ENCODE measurements at places on chromosomes 7 and 10. TPM values are rescaled to one million over a fixed set of nuclear protein-coding genes. Genes with fewer than 3 reads are reported as not detected.

The HYAL4 gene
- total RNA-seq = 3.3 TPM

The CFAP69 gene
- total RNA-seq = not detected

The ATOH7 gene
- not detected for total RNA-seq

The NEUROD6 gene
- total RNA-seq = not detected

The MALRD1 gene
- total RNA-seq = not detected

The MEIG1 gene
- total RNA-seq = not detected

GRCh38 chr7:14691597-14692203, 210.9 kb downstream of the DGKB start:
- DNase-seq = peak; percentile 14

GRCh38 chr7:97298561-97298960, 181.1 kb downstream of the SDHAF3 start:
- DNase-seq = no peak

- DNase-seq = peak; percentile 71
Measured at GRCh38 chr10:100997360-100998182, 2.0 kb upstream of the LZTS2 start.

DNA sequence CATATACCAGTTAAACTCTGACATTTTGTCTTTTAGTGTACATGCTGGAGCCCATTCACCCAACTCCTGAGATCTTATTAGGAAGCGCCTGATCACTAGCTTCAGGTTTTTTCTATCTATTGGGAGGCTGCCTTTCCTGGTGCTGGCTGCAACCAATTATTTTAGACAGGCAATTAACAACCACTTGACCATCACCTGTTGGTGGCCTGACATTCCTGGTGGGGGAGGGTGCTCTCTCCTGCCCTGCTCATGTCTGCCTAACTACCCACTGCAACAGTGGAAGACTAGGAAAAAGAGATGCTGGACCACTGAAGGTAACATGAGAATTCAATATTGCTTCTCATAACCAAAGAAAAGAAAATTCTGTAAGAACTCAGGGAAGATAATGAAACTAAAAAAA, 190.3 kb upstream of the GRM3 start:
- DNase-seq = no peak

DNA sequence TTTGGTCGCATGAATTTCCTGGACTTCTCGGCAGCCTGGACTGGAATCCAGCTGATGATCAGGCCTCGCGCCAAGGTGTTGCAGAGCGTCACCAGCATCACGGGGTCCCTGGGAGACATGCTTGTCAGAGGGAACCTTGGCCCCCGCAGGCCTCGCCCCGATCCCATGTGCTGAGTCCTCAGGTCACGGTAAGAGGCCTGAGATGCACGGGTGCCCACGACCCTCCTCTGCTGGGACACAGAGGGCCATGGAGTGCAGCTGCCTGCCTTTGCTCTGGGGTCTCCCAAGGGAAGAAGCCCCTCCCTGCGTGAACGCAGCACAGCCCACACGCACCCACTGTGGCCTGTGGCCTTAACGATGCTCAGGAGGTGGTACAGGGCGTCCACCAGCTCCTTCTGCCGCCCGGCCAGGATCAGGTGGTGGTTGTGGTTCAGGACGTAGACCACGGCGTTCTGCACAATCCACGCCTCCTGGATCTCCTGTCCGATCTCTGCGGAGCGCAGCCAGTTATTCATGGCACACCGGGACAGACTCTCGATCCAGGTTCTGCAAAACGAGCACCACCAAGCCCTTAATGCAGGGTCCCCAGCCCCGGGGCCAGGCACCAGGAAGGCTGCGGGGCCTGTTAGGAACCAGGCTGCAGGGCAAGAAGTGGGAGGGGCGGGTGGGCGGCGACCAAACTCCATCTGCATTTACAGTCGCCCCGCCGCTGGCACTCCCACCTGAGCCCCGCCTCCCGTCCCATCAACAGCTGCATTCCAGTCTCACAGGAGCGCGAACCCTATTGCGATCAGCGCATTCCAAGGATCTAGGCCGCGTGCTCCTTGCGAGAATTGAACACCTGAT, 29.4 kb downstream of the CFAP46 start:
- no peak for DNase-seq

- DNase-seq = no peak
Measured at GRCh38 chr10:122688293-122688989, 11.2 kb downstream of the C10orf120 start.

GRCh38 chr7:155291045-155291530, 6.6 kb upstream of the INSIG1 start:
- DNase-seq = no peak

GRCh38 chr7:77548206-77548605, 11.1 kb downstream of the PTPN12 start:
- DNase-seq = no peak

DNA sequence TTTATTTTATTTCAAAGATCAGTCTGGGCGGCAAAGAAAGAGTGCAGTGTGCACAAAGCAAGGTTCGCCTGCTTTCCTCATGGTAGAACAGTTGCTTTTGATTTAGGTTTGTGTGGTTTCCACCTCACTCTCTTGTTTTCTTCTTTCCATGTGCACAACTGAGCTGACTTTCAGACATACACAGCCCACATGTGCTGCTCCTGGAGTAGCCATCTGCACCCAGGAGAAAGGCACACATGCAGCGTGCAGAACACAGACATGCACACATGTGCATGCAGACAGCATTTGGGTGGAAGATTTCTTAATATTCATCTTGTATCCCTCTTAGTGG, 302.1 kb downstream of the FZD1 start:
- no peak for DNase-seq

DNA sequence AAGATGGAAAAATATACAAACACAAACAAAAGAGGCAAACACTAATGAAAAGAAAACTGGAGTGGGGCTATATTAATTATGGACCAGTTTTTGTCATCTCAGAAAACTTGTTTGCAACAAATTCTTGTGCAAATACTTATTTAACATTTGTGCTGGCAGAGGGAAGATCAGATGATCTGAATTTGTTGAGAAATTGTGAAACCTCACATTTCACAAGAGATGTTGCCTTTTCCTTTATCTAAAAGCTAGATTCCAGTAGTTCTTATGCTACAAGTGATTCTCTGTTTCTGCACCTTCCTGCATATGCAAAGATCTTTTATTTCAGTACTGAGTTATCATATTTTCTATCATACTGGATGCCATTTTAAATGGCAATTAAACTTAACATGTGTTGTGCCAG, 320.7 kb downstream of the SUGCT start:
- no peak for DNase-seq

DNA sequence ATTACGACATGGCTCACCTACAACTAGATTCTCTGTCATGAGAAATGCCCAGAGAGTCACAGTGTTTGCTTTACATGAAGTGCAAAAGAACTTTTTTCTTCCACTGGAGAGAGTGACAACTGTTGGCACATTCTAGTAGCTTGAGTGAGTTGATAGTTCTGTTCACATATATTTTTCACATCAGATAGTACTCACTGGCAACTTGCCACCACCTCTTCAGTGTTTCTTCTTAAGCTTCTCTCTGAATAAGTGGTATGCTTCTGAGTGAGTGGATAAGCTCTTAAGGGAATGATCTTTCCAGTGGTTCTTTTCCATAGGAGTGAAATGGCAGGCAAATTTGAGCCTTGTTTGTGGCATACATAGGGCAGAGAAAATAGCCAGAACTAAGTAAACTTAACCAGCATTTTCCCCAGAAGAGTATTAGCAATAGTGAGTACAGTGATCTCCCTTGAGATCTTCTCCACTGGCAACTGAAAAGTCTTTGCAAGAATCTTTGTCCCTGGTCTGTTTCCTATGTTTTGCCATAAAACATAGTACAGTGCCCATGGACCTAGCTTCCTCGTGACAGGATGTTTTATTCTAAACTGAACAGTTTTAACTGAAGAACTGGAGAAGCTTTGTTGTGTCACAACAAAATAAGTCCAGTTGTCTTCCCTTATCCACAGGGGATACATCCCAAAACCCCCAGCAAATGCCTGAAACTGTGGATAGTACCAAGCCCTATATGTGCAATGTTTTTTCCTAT, 125.4 kb upstream of the CDK13 start:
- no peak for DNase-seq

GRCh38 chr7:158966780-158967390, 110.5 kb downstream of the DYNC2I1 start:
- no peak for DNase-seq

GRCh38 chr7:5420881-5421713, 2.5 kb downstream of the TNRC18 start:
- peak; percentile 26 for DNase-seq

Data from gastrocnemius medialis (tissue), 4 donors.